Bone marrow (tissue), 2 donors: ENCODE measurements at places on chromosomes 3 and 15.
A peak's percentile ranks its signal among the peaks of the same experiment; 100 is the strongest.

DNA sequence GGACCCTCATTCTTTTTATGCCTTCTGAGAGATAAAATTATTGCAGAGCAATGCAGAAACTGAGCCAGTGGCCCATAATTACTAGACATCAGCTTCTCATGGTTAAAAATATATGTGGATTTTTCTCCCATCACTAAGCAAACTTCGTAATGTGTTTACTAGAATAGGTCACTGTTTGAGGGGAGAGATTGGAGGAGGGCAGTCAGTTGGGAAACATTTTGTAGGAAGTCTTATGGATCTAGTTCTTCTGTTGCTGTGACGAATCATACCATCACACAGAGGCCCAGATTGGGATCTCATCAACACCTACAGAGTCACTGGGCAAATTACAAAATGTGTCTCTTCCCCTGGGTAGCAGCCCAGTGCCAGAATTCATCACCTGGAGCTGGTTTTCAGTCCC, 81.4 kb downstream of the PDE8A start:
- DNase-seq, result no peak

DNA sequence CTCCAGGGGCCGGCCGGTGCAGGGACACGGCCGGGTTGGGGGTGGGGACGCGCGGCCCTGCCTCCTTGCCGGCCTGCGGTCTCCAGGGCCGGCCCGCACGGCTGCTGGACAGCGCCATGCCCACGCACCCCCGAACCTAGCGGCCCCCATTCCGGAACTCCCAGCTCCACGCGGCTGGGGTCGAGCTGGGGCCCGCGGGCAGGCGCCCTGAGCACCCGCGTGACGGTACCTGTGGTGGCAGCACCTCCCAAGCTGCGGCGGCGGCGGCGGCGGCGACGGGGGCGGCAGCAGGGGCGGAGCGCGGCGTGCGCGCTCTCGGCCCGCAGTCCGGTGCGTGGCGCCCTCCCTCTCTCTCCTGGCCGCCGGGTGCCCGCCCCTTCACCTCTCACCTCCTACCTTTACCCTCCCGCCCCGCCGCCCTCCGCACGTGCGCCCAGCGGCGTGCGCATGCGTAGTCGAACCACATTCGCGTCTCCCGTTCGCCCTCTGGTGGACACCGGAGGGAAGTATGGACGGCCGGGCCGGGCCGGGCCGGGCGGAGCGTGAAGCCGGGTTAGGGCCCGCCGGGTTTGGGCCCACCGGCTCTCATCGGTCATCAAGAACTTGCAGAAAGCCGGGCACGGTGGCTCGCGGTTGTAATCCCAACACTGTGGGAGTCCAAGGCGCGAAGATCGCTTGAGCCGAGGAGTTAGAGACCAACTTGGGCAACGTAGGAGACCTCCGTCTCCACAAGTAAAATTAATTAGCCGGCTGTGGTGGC, at the start of gene SCAP:
Gene SCAP, minus strand, starts transcription at position 372 of the 760 bp plus-strand sequence. CDS start 32,948 bp downstream, outside the sequence.
- DNase-seq, result peak; percentile 70

- DNase-seq, result no peak
Measured at GRCh38 chr3:37730825-37731224, 130.9 kb upstream of the CTDSPL start.

DNA sequence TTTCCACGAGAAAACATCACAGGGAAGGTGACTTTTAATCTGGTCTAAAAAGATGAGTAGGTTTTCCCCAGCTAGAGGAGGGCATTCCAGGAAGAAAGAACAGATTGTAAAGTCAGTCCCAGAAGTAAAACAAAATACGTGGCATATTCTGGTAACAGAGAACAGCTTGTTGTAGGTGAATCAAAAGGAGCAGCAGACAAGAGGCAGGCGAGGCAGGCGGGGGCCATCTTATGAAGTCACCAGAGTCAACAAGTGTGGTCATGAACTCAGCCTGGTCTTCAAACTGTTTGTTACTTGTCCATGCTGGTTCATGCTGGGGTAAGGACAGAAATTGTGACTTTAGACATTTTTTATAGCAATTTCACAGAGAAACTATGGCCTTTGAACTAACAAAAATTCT, 4.0 kb upstream of the POPDC2 start:
- DNase-seq, result no peak

GRCh38 chr3:102483556-102483955, 48.7 kb downstream of the ZPLD1 start:
- DNase-seq, result no peak

GRCh38 chr3:154188437-154188836, 67.2 kb downstream of the ARHGEF26 start:
- DNase-seq, result no peak

DNA sequence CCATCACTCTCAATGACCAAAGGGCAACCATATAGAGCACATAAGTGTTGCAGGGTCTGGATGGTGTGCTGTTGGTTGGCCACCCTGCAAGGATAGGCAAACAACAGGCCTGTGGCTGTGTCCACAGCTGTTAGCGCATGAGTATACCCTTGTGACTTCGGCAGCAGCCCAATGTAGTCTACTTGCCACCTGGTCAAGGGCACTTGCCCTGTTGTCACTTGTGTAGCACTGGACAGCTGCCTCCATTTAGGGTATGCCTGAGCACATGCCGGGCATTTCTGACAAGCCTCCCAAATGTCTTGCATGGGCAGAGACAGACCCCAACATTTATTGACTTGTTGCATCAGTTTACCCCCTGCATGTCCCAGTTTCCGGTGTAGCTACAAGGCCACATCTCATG, 12.8 kb downstream of the CCRL2 start:
- no peak for DNase-seq

- DNase-seq, result no peak
Measured at GRCh38 chr3:179309225-179310078, 13.4 kb upstream of the ZNF639 start.

GRCh38 chr15:68429691-68430470, 2.1 kb downstream of the ITGA11 start:
- no peak for DNase-seq

GRCh38 chr15:44727485-44728231, 8.7 kb upstream of the TRIM69 start:
- no peak for DNase-seq

DNA sequence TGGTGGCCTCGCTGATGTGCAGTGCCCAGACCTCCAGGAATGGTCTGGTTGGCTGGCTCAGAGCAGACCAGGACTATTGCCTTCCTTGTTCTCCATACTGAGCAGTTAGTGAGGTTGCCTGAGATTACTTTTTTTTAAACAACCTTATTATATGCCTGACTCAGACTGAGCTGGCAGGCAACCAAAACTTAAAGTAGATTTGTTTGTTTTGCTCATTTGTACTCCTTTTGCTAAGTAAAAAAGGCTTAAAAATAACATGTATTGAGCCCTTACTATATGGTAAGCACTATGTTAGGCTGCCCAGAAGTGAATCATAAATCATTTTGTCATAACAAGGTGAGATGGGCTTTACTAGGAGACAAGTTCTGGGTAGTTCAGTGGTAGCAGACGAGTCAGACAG, 92.4 kb downstream of the GHSR start:
- DNase-seq, result no peak

DNA sequence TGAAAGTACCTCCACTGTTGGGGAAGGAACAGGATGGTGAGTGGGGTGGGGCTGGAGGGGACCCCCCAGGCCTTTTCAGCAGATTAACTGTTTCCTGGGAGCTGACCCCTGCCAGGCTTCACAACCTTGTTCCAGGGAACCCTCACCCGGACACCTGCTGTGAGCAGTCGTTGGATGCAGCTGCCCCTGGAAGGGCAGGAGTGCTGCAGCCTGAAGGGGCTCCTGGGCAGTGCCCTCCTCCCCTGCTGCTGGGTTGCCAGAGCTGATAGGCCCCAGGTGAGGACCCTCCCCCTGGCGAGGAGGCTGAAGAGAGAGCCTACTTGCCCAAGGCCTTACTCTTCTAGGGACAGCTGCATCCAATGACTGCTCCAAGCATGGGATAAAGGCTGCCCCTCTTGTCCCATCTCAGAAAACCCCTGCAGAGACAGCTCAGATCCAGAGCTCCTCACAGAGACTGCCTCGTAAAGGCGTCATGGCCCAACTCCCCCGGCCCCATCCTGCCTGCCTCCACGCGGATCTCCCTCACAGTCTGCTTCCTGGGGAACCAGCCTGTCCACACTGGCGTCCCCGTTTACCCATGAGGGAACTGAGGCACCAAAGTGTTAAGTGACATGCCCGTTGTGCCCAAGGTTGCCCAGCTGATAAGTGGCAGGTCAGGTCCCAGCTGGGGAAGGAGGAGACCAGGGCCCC, 193.4 kb upstream of the LINGO1 start:
- no peak for DNase-seq

DNA sequence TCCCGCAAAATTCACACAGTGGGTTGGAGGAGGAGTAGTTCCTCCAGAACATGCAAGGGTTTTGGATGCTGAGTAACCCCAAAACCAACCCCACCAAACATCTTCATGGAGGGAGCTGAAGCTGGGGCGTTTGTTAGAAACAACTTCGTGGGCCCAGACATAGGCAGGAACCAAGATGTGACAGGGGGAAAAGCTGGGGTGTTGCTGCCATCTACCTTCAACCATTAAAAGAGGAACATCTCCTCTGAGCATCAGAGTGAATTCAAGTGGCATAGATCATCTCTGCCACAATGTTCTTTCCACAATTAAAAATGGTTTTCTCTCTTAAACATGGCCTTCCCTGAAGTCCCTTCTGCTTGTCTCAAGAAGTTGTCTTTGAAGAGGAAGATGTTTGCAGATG, 20.5 kb downstream of the SIDT1 start:
- no peak for DNase-seq

DNA sequence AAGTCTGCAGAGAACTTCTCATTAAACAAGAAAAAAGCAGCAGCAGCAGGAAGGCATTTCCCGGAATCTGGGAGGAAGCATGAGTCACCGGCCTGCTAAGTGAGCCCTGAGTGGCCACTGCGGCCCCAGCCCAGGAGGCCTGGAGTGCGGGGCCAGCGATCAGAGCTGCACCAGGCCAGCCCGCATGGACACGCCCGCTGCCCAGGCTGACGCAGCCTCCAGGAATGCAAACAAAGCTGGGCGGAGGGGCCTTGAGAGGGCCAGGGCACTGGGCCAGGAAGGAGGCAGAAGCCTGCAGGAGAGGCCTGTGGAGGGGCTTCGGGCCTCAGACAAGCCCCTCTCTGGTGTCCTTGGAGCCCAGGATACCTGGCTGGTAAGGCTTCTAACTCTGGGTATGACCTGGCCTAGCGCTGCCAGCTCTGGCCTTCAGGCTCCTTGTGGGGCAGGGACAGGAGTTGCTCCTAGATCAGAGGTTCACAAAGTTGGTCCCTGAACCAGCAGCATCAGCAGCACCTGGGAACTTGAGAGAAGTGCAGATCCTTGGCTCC, 101.2 kb downstream of the SMAD6 start:
- peak; percentile 19 for DNase-seq

GRCh38 chr3:82002491-82002890, 241.0 kb upstream of the GBE1 start:
- DNase-seq, result no peak

DNA sequence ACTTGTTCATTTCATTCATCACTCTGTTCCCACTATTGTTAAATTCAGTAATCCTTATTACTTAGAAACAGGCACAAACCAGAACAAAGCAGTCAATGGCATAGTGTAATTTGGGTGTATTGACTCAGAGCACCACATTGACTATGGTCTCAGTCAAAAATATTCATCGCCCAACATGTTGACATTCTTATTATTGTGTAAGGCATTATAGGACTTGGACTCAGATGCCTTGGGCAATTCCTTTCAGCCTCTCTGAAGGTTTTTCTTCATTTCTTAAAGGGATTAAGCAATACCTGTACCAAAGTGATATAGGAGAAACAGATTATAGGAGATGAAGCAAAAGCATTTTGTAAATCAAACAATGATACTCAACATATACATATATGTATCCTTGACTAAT, 114.7 kb upstream of the BHLHE40 start:
- DNase-seq, result no peak

DNA sequence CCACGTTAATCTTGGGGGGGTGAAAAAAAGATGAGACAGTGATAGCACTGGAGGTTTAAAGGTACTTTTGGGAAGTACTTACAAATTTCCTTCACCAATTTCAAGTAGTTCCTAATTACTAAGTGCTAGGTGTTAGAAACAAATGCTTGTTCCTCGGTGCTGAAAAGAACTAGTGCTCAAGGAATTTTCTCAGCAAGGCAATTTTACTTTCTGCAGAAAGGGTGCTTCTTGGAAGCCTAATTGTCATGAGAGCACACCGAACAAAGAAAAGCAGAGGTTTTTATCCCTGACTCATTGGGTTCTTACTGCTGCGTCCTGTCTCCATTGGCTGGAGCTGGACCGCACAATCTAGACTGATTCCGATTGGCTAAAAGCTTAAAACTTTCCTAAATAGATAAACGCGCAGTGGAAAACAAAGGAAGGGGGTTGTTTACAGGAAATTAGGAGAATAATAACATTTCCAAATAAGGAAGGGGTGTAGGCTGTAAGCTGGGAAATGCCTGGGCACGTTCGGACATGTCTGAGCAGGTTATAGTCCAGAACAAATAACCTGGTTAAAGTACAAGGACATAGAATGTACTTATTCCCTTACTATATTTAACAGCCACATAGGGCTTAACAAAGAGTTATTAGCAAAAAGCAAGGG, 49.6 kb downstream of the CHD2 start:
- no peak for DNase-seq

DNA sequence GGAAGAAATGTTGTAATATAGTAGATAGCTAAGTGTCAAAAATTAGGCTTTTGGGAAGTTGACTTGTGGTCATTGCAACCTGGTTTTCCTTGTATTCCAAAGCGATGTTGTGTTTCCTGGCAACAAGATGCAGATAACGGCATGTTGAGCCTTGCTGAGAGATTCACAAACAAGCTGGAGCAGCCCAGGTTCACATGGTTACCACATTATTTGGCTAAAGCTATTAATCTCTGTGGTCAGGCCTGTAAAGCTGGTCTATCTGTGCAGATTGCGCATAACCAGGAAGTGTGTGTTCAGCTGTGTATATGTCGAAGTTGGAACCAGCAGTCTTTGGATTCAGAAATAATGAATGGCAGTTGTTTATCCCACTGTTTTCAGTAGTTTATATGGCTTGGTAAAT, 6.6 kb downstream of the TIPARP start:
- DNase-seq, result no peak

DNA sequence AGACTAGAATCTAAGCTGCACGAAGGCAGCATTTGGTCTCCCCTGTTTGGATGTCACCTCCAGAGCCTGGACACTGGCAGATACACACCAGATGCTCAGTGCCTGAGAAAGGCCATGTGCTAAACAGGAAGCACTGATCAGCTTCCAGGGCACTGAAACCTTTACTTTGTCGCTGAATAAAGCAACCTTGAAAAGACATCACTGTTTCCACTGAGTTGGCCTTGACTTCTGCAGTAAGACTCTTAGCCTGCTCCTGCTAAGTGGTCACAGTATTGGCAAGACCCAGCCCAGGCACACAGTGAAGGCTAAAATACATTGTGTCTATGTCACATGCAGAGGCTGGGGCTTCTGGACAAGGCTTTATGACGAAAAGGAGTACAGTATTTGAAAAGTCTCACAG, 104.3 kb upstream of the ICE2 start:
- no peak for DNase-seq
